ENCODE measurements at places on chromosomes 11 and 22.

DNA sequence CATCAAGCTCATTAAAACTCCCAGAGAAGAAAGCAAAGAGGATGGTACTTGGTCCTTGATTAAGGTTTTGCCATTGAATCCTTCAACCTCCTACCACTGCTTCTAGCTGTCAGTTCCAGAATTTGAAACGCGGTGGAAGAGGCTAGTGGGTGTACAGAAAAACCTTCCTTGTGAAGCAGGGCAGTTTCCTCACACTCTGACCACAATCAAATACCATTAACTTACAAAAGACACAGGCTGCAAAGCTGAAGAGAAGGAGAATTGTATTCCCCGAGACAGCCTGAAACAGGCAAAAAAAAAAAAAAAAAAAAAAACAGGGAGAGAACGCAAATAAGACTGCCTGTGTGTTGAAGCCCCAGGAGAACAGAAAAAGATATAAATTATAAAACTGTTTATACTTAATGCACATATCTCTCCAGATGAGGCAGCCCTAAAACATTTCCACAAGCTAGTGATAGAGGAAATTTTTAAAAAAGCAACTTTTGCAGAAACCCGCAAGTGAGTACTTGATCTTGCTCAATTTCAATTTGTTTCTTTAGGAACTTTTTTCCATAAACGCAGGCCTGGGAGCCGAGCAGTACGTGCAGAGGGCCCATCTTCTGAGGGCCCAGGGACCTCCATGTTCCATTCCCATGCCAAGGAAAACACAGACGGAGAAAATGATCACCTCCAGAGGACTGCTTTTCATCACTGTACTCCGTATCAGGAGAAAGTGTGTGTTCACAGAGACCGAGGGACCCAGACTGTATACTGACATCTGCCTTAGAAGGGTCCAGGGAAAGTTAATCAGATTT lies 218.7 kb upstream of the BLID start:
- DNase-seq = no peak

DNA sequence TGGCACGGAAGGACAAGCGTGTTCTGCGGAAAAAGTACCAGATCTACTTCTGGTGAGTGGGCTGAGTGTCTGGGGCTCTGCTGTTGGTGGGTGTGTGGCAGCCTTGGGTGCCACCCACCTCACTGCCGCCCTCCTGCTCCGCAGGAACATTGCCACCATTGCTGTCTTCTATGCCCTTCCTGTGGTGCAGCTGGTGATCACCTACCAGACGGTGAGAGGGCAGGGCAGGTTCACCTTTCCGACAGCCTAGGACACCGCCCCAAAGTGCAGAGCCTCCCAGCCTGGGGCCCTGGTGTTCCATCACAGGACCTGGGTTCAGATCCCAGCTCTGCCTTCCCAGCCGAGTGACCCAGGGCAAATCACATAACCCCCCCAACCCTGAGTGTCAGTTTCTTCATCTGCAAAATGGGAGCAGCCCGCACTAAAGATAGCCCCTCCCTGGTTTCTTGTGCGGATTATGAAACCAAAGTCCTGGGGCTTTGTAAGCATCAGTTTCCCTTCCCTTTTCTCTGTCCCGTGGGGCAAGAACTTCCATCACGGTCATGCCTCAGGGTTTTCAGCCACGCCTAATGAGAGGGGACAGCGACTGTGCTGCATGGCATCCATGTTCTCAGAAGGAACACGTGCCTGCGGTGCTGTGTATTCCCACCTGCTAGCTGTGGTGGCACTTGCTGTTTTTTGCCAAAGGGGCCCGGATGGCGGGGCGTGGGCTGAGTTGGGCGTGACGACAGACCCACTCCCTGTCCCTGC lies 9.8 kb upstream of the TAGLN start:
- DNase-seq = no peak

DNA sequence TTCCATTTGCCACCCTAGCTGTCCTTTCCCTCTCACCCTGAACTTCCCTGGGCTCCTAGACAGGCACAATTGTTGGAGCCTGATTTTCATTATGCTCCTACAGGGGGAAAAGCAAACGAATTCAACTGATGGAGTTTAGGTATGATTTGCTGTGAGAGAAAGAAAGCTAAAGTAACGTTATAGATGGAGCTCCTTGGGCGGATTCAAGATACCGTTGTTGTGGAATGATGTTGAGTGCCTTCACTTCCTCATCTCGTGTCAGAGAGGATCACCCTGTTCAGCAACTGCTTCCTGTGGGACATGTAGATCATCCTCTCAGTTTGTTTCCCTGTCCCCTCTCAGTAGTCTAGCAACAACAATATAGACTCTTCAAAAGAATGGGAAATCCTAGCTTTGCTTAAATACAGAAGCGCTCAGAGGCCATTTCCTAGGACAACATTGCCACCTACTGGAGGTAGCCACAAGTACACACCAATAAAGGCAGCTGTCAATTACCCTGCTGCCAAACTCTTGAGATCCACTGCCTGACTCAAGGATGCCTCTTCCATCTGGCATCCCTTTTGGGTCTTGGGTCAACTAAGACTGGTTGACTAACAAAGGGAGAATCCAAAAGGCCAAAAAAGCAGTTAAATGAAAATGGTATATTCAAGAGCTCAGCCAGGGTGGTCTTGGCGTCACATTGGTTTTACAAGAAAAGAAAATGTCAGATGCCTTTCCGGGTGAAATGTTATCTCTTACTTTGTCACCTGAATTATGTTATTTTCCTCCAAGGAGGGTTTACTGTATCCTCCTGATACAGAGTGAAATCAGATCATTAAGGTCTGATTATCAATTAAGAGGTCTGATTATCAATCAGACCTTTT lies 13.5 kb upstream of the DTX4 start:
- peak; percentile 57 for DNase-seq

- DNase-seq = no peak
Measured at GRCh38 chr11:82989628-82990404, 81.9 kb downstream of the RAB30 start.

DNA sequence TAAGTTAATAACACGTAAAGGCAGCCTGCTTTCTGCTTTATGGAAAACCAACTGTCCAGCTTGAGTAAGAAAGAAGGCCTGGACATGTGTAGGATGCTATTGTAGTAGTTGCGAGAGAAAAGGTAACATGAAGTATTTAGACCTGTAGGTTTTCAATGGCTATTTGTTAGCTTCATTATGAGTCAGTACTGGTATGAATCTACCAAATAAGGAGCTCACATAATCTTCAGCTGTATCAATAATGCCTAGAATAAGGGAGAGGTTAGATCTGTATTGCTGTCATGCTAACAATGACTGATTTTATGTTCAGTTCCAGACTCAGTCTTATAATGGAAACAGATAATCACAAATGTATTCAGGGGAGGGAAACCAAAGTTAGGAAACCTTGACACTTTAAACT lies 550.3 kb downstream of the CNTN5 start:
- no peak for DNase-seq

DNA sequence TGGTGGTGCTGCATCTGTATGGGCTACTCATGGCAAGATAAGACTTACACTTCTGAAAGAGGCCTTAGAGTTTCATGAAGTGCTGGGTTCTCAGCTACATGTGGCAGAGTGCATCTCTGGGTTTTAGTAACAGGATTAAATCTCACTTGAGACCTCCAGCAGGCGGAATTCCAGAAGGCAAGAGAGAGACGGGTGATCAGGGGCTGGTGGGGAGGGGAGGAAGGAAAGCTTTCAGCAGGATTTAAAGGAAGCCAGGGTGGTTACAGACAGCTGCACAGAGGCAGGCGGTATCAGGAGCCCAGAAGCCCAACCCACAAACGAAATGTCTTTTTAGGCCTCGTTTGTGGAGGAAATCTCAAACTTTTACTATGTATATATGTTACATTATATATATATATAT lies 56.2 kb upstream of the CD82 start:
- no peak for DNase-seq
